ENCODE measurements at places on chromosomes 6 and 20. TPM values are rescaled to one million over a fixed set of nuclear protein-coding genes. Genes with fewer than 3 reads are reported as not detected.

NRN1 gene
- not detected for total RNA-seq

ZSCAN12 gene
- total RNA-seq, result 2.9 TPM

EDN1 gene
- total RNA-seq, result 1.4 TPM

SCUBE3 gene
- not detected for total RNA-seq

PGC gene
- total RNA-seq, result not detected

PRSS16 gene
- total RNA-seq, result not detected

XKR7 gene
- total RNA-seq, result 0.05 TPM

PSORS1C2 gene
- total RNA-seq, result not detected

ULBP1 gene
- total RNA-seq, result not detected

SPATS1 gene
- total RNA-seq, result not detected

CST7 gene
- 74.9 TPM for total RNA-seq

ADGB gene
- not detected for total RNA-seq

NHSL1 gene
- 0.13 TPM for total RNA-seq

SLC17A3 gene
- total RNA-seq, result not detected

RIPOR2 gene
- 246 TPM for total RNA-seq

MOCS1 gene
- 0.81 TPM for total RNA-seq

Data from naive thymus-derived CD4-positive, alpha-beta T cell (primary cell).